ENCODE measurements at places on chromosomes 5 and 9. TPM values are rescaled to one million over a fixed set of nuclear protein-coding genes. Genes with fewer than 3 reads are reported as not detected.

CCIN gene
- not detected for total RNA-seq

SLC26A2 gene
- total RNA-seq = 10.6 TPM

RASGRF2 gene
- 15.7 TPM for total RNA-seq

TIMD4 gene
- 0.88 TPM for total RNA-seq

DPYSL3 gene
- total RNA-seq = 73.1 TPM

PFN3 gene
- total RNA-seq = not detected

SPAG8 gene
- total RNA-seq = 2.2 TPM

ARHGEF39 gene
- total RNA-seq = 0.80 TPM

PKD2L2 gene
- total RNA-seq = not detected

CCDC192 gene
- total RNA-seq = 1.3 TPM

IFNA13 gene
- not detected for total RNA-seq

OR2V2 gene
- total RNA-seq = not detected

CBY3 gene
- not detected for total RNA-seq

SCGB3A2 gene
- not detected for total RNA-seq

FBXW11 gene
- 60.3 TPM for total RNA-seq

TAF11L13 gene
- total RNA-seq = not detected

KCNV2 gene
- not detected for total RNA-seq

FBN2 gene
- total RNA-seq = 0.88 TPM

RASEF gene
- total RNA-seq = 39.3 TPM

CDC25C gene
- not detected for total RNA-seq

CER1 gene
- total RNA-seq = not detected

FOXD1 gene
- 0.29 TPM for total RNA-seq

CDX1 gene
- not detected for total RNA-seq

Measured in breast epithelium (tissue), 4 donors.